ENCODE measurements at places on chromosomes 7 and 10.
A peak's percentile ranks its signal among the peaks of the same experiment; 100 is the strongest.

GRCh38 chr7:114109721-114110120 is 190.9 kb upstream of the PPP1R3A start:
- no peak for DNase-seq

DNA sequence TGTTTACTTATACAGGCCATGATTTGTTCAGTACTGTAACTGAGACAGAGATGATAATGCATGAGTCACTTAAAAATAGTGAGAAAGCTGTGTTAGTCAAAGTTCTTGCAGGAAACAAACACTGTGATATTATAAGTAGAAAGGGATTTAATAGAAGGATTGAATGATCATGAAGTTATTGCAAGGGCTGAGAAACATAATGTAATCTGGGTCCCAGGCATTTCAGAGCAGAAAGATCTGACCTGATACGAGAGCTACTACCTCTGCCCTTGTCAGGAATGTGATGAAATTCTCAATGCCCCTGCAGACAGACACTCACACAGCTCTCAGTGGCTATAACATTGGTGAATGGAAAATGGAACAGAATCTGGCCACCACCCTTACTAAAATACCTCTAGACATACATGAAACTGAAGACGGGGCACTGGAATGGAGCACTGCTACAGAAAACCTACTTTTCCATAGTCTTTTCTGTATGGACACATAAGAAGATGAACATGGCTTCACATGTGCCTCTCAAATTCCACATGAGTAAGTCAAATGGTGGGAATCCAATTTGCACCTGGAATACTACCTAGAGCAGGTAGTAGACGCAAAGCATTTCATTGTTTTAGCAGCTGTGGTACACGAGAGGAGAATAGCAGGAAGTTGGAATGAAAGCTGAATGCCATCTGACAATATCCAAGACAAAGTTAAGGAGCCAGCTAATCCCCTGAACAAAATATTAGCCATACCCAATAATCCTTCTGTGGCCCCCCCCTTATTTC is 19.1 kb upstream of the VWDE start:
- DNase-seq, result no peak

DNA sequence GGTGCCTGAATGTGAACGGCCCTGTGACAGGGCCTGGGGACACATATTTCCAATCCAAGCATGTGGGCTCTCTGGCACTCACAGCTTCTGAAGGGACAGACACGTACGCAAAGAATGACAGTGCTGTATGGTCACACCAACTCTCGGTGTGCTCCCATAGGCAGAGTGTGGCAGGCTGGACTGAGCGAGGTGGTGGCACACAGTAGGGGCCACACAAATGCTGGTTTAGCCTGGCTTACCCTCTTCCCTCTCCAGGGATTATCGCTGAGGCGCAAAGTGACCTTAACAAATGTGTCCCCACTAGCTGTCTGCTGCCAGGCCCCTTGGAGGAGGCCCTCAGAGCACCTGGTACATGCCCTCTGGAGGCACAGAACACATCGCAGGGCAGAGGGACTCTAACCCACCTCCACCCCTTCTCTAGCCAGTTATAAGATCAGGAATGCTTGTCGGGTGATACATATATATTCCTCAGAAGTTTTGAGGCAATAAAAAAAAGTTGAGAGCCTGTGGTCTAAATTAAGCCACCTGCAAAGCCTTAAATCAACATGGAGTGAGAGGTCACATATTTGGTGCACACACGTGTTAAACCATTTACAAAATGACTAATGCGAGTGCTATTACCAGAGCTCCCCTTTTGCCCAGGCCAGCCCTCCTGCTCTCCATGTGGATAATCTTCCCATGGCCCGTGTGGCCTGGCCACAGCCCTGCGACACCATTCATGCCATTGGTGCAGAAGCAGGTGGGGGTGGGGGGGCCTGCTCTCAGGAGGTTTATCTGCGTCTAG is 262.8 kb upstream of the GRB10 start:
- peak; percentile 92 for DNase-seq

- DNase-seq, result no peak
Measured at GRCh38 chr7:18345641-18346234, 149.8 kb upstream of the HDAC9 start.

DNA sequence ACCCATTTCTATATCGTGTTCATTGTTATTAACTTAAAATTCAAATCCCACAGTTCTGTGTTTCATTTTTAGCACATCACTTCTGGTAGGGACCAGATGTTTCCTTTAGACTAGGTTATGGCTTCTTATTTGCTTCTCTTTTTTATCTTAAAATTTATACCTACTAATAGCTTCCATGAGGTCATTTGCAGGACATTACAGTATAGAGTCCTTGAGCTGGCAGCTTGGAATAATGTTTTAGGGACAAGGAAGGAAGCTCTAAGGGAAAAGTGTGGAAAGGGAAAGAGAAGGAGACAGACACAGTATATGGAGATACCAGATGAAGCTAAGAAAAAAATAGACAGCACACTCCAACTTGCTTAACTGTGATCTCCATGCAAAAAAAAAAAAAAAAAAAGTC is 48.8 kb upstream of the CD36 start:
- DNase-seq, result no peak

DNA sequence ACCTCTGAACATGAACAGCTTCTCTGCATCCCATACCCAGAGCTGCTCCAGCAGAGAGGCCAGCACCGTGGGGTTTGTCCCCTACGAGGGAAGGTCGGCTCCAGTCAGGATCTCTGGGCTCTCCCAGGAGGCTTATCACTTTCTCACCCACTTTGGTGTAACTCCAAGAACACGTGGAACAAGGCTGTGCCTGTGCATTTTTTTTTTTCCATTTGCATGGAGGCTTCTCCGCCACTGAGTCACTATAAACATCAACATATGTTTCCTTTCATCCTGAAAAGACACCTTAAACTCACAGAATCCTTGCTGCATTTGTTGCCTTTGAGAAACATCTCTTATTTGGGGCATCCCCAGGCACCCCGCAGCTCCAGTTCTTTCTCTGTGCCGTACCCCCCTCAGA is 29.4 kb upstream of the ECHDC3 start:
- DNase-seq, result no peak

GRCh38 chr7:90625562-90625961 is 29.4 kb downstream of the CDK14 start:
- DNase-seq, result no peak

DNA sequence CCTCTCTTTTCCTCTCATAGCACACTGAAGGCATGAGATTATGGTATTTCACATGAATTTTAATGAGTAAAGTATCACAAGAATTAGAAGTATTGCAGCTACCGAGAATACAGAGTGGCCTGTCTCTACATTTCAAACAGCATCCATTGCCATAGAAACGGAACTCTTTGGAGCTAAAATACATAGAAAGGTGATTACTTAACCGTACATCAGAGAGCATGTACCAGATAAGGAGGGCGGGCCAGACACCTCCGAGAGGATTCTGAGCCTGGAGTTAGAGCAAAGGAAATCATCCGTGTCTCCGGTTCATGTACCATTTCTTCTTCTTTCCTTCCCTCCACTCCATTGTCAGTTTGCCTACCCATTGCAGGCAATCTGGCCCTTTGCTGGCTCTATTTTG is 196.7 kb downstream of the KLF6 start:
- DNase-seq, result no peak

- no peak for DNase-seq
Measured at GRCh38 chr10:124158592-124158991, 65.2 kb upstream of the CHST15 start.

DNA sequence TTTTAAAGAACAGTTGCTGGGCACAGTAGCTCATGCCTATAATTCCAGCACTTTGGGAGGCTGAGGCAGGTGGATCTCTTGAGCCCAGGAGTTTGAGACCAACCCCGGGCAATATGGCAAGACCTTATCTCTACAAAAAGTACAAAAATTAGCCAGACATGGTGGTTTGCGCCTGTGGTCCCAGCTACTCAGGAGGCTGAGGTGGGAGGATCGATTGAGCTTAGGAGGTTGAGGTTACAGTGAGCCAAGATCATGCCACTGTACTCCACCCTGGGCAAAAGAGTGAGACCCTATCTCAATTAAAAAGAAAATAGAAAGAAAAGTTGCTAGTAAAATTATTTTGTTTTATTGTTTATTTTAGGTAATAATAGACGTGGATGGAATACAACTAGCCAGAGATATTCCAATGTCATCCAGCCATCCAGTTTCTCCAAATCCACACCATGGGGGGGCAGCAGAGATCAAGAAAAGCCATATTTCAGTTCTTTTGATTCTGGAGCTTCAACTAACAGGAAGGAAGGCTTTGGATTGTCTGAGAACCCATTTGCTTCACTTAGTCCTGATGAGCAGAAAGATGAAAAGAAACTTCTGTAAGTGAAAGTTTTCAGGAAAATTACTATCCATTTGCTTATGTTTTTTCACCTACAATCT is 3.0 kb downstream of the NUP42 start:
- no peak for DNase-seq

GRCh38 chr10:118712930-118713634 is 41.7 kb downstream of the CACUL1 start:
- no peak for DNase-seq

DNA sequence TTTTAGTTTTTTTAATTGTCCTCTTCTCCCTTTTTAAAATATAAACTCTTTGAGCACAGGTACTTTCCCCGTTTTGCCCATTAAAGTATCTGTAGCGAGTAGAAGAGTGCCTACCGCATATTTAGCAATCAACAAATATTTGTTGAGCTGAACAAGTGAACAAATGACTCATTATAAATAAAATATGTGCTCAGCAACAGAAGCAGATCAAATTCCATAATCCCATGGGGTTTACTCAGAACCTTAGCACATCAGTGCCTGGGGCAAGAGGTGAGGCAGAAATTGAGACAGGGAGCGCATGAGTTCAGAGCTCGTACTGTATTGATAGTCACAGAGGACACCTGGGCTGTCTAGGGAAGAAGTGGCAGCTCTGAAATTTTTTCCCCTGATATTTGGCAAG is 161.0 kb downstream of the SEM1 start:
- no peak for DNase-seq

- DNase-seq, result no peak
Measured at GRCh38 chr7:78499283-78499682, 700.7 kb downstream of the PHTF2 start.

GRCh38 chr10:11707624-11708350 is 34.4 kb upstream of the ECHDC3 start:
- DNase-seq, result no peak

- DNase-seq, result no peak
Measured at GRCh38 chr10:120423431-120424197, 33.4 kb upstream of the PLPP4 start.

DNA sequence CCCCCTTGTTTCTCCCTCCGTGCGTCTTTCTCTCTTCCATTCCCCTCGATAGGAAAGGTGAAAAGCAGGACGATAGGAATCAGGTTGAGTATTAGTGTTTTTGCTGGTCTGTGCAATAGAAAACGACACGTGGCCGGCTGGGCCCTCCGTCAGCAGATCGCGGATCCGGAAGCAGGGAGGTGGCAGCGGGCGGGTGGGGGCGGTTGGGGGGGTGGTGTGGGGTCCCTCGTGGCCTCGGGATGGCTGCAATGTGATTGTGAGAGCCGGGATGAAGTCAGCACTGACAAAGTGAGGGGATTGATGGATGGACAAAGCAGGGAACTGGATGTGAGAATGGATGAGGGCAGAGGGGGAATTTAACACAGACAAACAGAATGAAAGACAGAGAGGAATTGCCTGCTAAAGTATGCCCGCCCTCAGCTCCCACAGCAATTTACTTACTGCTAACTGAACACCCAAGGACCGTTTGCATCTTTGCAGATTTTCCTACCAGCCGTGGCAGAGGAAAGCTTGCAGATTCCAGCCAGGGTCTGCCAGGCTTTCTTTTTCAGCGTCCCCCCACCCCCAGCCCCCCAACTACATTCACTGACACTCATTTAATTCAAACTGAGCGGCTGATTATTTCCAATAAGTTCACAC is 280.9 kb downstream of the LRMDA start:
- DNase-seq, result no peak

GRCh38 chr10:104268713-104269645 is at the start of gene GSTO2:
Gene GSTO2, plus strand, starts transcription at chr10:104269184. Its CDS starts 5,732 bp downstream, at chr10:104274916.
- DNase-seq, result peak; percentile 84

DNA sequence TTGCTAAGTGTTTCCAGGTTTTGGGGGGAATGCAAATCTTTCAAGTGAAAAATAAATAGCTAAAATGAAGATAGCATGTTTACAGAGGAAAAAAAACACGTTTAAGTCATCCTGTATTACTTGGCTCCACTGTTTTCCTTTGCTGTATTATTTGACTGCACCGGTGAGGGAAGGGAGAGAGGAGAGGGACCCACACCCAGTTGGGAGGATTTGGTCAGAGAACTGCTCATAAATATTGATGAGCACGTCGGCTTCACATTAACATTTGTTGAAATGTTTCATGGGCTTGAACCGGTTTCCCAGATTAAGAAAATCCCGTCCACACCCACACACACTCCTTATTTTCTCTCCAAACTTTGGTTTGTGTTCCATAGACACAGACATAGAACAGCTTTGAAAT is 493.8 kb upstream of the MGMT start:
- no peak for DNase-seq

GRCh38 chr10:9895453-9895852 is 1122.2 kb upstream of the CELF2 start:
- DNase-seq, result no peak

DNA sequence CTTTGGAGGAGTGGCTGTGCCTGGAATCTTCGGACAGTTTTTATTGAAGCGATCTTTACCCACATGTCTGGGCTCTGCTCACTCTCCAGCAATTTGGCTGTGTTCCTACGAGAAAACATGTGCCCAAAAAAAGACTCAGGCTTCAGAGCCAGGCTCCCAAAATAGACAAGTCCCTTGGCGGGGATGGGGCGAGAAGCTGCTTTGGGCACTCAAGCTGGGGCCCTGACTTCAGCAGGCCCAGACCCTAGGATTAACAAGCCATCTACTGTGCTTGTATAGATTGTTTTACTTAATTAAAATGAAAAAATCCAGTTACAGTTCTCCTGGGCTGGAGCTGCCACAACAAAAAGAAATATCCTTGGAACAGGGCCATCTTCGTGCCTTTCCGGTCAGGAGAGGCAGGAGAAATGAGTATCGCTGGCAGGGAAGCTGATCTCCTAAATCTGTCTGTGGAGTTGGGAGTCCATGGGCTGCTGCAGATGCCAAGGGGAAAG is 51.4 kb upstream of the PDCD4 start:
- DNase-seq, result no peak
